ENCODE measurements at places on chromosomes 5 and 9.

DNA sequence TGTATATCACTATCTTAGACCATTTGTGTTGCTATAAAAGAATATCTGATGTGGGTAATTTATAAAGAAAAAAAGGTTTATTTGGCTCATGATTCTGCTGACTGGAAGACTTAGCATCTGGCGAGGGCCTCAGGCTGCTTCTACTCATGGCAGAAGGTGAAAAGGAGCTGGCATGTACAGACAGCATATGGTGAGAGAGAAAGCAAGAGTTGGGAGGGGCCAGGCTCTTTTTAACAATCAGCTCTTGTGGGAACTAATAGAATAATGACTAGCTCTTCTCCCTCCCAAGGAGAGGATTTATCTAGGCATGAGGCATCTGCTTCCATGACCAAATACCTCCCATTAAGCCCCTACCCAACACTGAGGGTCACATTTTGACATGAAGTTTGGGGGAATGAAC, 130.2 kb upstream of the SV2C start:
- no peak for DNase-seq

DNA sequence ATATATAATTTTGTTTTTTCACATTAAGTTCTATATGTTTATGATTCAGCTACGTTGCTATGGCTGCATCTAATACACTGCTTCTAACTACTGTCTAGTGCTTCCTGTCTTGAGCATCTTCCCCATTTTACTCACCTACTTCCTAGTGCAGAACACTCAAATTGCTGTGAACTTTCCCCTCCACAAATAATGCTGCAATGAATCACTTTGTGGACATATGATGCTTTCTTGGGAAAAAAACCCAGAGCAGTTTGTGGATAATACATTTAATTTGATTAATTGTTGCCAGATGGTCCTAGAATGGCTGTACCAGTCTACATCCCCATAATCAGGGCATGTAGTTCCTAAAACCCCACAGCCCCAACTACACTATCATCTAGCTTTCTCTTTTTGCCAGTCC, 18.5 kb downstream of the CD180 start:
- DNase-seq, result no peak

DNA sequence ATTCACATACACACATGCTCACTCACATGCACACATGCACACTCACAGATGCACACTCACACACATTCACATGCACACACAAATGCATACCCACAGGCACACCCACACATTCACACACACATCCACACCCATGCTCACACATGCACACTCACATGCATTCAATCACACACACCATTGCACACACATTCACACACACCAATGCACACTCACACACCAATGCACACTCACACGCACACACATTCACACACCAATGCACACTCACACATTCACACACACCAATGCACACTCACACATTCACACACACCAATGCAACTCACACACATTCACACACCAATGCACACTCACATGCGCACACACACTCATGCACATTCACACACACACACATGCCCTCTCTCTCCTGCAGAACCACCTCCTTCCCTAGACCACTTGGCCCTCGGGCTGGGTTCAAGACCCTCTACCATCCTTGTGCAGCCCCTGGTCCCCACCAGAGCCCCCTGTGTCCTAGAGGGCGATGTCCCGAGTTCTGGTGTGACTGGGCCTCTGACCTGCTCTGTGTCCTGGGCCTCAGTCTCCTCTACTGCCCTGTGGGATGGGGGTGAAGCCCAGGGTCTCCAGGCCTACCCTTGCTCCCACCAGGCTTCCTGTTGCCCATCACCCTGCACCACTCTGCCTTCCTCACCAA, 139.0 kb downstream of the OLFM1 start:
- no peak for DNase-seq

DNA sequence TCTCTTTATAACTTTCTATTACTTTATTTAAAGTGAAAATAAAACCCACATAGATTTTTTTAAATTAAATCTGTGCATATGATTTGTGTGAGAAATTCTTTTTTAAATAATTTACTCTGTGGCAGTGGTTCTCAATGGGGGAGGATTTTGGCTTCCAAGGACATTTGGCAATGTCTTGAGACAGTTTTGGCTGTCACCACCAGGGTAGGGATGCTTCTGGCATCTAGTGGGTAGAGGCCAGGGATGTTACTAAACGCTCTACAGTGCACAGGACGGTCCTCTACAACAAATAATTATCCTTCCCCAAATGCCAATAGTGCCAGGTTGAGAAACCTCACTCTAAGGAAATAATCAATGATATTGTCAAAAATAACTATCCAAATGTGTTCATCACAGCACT, 177.9 kb upstream of the CCNG1 start:
- DNase-seq, result no peak

DNA sequence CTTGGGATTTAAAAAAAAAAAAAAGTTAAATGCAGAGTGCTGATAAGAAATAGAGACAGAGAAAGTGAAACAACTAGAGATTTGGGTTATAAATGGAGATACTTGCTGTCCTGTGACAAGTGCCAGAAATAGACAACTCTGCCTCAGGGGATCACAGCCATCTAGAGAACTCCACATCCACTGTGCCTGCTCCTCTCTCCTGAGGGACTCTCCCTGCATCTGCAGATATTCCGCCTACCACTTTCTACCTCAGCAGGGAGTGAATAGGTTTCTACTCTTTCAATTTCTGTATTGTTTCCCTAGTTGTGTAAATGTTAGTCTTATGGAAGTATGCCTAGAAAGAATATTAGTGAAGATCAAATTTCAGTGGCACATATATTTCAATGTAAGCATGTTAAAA, 307.2 kb downstream of the HTR1A start:
- DNase-seq, result no peak

DNA sequence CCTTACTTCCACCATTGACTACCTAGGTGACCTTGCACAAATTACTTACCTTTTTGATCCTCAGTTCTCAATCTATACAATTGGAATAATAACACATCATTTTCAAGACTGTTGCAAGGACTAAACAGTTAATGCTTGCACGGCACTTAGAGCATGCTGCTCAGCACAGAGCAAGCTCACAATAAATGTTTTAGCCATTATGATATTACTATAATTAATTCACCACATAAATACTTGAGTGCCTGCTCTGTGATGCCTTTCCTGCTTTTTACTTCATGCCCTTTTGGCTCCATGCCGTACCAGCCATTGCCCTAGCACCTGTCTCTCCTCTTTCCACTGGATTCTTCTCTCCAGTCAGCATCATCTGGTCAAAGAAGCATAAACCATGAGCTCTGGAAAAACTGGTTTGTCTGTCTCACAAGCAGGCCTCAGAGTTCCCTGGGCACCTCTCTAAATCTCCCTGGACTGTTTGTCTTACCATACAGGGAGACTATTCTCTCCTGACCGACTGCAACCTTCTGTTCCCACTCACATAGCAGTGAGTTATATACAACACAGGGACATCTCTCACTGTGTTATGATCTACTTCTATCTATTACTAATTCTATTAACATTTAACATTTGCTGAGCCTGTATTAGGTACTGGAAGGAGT, 260.4 kb upstream of the ADRA1B start:
- no peak for DNase-seq

DNA sequence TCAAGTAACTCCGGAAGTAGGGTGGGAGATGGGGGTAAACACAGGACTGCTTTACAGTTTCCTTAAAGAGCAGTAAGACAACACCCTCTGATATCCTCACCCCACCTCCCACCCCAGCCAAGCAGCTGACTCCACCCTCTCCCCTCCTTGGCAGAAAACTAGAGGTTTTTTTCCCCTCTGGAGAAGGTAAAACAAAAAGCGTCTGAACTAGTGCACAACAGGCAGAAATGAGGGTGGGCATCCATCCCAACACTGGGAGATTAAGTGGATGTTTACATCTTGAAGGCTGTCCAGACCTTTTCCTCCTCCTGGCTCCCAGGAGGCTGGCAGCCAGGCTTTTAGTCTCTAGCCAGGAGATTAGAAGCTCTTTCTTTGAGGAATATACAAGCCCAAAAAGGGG, 13.9 kb upstream of the CTNNAL1 start:
- DNase-seq, result no peak

GRCh38 chr5:120139039-120139438, 325.1 kb upstream of the PRR16 start:
- DNase-seq, result no peak

DNA sequence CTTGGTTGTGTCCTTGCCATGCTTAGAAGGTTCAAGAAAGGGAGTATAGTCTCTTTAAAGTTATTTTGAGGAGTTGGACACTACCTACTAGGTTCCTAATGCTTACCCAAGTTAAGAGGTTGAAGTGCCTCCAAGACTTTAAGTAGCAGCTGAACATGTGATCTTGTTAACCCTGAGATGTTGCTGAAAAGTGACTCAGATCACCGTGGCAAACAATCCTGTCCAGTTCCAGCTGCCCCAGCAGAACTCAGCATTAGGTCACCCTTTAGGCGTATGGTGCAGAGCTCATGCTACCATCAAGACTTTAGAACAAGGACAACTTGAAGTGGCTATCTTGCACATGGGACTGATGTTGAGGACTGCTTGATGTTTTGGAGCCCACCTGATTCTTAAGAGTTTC, 22.5 kb downstream of the ZNF462 start:
- DNase-seq, result no peak

DNA sequence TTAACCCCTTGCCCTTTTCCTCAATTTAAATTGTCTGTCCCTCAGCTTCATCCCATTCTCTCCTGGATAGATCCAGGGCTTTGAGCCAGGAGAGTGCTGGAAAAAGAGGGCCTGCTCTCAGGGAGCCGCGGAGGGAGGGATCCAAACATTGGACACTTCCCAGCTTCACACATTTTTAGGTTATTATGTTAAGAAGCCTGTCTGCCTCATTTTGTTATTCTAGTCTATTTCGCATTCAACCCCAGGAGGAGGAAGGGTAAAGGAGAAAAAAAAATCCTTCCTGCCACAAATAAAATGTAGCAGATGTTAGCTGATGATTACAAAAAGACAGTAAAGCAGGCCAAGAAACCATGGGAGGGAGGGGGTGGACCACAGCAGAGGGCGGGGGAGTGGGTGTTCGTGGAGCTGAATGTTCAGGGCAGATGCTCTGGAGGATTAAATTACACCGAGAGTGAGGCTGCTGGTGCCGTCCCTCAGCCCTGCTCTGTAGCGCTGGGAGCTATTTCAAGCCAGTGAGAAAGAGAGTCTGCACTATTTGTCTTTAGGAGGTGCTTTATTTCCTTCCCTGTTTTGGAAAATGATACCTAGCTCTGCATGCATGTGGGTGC, 60.6 kb upstream of the ZFR start:
- no peak for DNase-seq

- no peak for DNase-seq
Measured at GRCh38 chr5:109486200-109486804, 76.5 kb upstream of the PJA2 start.

GRCh38 chr5:101878190-101878589, 417.9 kb downstream of the SLCO4C1 start:
- DNase-seq, result no peak

DNA sequence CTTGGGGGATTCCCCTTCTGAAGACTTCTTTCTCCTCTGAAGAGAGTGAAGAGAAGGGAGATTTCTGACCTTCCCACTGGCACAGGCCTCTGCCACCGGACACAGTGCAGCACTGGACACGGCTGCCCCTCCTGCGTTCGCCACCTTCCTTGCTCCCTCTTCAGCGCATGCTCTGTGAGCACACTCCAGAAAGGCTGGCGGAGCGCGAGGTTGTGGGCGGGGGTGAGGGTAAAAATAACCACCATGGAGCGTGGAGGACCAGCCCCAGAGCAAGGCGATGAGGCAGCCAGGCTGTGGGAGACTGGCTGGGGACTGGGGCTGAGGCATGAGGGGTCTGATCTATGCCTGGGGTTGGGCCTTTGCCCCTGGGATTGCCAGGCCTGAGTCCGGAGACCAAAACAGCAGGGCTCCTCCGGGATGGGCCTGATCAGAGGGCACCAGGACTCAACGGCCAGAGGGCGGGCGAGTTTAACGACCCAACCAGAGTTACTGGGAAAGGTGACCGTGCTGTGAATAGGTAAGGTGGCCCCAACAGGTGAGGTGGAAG, 97.2 kb downstream of the ROR2 start:
- no peak for DNase-seq

DNA sequence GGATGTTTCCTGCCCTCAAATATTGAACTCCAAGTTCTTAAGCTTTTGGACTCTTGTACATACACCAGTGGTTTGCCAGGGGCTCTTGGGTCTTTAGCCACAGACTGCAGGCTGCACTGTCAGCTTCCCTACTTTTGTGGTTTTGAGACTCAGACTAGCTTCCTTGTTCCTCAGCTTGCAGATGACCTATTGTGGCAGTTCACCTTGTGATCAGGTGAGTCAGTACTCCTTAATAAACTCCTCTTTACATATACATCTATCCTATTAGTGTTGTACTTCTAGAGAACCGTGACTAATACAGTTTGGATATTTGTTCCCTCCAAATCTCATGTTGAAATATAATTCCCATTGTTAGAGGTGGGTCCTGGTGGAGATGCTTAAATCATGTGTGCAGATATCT, 681.9 kb upstream of the ARRDC3 start:
- DNase-seq, result no peak

GRCh38 chr9:128818839-128819715, 777 bp downstream of the ENDOG start:
- DNase-seq, result peak; percentile 15

GRCh38 chr5:79547429-79547822, 33.5 kb upstream of the HOMER1 start:
- DNase-seq, result no peak

- no peak for DNase-seq
Measured at GRCh38 chr9:89864257-89864656, 259.4 kb downstream of the GADD45G start.

DNA sequence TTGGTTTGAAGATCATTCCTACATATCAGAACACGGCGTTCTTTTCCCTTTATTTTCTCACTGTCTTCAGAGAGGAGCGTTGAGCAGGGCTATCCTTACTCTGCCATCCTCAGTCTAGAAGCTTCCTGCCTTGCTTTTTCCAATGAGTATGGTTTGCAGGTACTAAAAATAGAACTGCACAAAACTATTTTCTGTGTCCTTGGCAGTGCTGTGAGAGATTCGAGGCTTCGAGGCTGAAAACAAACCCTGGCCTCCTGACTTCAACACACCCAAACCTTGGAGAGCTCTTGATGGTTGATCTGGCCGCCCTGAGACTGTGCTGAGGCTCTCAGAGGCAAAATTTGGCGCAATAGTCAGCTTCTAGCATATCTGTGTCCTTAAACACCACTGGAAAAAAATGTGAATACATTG, 78.9 kb downstream of the GOLPH3 start:
- DNase-seq, result no peak

GRCh38 chr9:119697996-119698395, 328.8 kb upstream of the BRINP1 start:
- DNase-seq, result no peak

DNA sequence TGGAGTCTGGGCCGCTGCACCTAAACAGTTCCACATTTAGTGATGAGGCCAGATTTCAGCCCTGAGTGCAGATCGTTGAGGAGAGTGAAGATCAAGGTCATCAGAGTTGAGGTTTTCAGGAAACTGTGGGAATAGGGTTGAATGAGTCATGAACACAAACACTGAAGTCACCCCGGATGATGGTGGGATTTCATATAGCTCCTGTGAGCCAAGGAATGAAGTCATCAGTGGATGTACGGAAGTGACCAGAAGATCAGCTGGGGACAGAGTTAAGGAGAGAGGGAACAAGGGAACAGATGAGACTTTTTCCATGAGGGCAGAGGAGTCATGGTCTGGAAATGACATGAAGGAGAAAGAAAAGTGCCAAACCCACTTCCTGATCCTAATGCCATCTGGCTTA, 36.5 kb downstream of the PALM2AKAP2 start:
- DNase-seq, result no peak
